ELR (cell line): ENCODE measurements at places on chromosomes 2 and 18.

DNA sequence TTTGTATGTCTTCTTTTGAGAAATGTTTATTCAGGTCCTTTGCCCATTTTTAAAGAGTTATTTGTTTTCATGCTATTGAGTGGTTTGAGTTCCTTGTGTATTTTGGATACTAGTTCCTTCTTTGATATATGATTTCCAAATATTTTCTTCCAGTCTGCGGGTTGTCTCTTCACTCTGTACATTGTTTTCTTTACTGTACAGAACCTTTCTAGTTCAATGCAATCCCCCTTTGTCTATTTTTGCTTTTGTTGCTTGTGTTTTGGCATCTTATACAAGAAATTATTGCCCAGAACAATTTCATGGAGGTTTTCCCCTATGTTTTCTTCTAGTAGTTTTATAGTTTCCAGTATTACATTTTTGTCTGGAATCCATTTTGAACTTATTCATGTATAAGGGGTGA lies 62.5 kb upstream of the ACVR1C start:
- no peak for DNase-seq

- DNase-seq, result no peak
Measured at GRCh38 chr18:10101729-10102128, 187.9 kb downstream of the VAPA start.

DNA sequence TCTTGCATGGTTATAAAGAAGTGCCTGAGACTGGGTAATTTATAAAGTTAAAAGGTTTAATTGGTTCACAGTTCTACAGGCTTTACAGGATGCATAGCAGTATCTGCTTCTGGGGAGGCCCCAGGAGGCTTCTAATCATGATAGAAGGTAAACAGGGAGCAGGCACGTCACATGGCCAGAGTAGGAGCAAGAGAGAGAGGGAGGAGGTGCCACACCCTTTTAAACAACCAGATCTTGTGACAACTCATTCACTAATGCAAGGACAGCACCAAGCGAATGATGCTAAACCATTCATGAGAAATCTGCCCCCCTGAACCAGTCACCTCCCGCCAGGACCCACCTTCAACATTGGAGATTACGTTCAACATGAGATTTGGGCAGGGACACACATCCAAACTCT lies 141.1 kb downstream of the EN1 start:
- no peak for DNase-seq

GRCh38 chr2:172226244-172227061 lies 123.8 kb upstream of the DLX2 start:
- no peak for DNase-seq

DNA sequence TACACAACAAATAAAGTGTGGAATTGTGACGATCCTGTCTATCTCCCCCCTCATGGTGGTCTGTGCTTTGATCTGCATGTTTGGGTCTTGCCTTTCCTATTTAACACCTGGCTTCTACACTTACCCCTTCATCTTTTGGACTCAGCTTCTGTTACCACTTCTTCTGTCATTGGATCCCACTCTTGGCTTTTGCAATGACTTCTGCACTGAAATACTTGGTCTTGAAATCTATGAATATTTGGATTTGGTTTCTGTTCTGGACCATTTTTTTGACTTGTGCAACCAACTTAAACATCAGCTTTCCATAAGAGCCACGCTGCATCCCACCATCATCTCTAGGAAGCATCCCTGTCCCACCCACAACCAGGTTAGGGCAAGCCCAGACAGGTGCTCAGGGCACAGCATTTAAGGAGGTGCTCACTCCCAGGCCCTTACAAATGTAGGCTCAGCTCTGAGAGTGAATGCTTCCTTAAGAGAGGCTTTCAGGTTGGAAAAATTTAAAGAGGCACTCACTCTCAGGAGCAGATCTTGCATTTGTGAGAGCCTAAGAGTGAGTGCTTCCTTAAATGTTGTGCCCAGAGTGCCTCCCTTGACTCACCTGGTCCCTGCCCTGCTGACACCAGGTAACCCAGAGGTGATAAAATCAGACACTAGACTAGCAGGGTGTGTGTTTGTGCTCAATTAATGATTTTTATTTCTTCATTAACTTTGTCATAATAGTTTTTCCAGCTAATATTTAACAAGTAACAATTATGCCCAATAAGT lies 124.5 kb upstream of the SH3BP4 start:
- DNase-seq, result no peak

- no peak for DNase-seq
Measured at GRCh38 chr2:171341394-171342066, 92.3 kb downstream of the METTL8 start.

GRCh38 chr2:43194121-43194869 lies 32.1 kb downstream of the ZFP36L2 start:
- DNase-seq, result no peak

DNA sequence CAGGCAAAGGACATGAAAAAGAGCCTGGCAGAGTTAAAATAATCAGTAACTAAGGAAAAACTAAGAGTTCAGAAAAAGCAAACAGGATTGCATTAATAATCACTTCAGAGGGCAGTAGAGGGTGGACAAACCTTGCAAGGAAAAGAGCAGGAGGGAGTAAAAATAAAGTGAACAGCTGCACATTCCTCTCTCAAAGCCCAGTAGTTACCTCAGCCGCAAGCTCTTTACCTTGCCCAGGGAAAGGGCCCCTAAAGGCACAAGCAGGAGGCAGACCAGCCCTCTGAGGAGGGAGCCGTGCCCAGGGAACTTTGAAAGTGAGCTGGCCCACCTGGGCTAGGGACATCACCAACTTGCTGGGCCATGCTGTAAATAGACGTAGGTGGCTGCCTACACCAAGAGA lies 196.9 kb downstream of the C1D start:
- DNase-seq, result no peak

GRCh38 chr18:69820538-69820937 lies 127.1 kb downstream of the CD226 start:
- DNase-seq, result no peak

DNA sequence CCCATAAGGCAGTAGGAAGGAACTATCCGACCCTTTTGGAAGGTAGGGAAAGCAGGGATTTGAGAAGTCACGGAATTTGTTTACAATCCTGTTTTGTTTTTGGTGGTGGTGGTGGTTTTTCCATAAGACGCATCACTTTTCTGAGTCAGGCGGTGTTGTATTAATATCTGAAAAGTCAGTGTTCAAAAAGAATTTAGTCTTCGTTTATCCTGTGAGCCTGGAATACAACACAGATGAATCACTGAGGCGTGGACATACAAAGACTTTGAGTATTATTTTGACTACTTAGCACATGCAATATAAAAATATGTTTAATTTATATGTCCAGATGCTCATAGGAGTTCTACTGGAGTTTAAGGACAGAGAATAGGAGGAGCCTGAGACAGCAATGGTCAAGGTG lies 785 bp downstream of the ZNF892 start:
- peak; percentile 65 for DNase-seq

DNA sequence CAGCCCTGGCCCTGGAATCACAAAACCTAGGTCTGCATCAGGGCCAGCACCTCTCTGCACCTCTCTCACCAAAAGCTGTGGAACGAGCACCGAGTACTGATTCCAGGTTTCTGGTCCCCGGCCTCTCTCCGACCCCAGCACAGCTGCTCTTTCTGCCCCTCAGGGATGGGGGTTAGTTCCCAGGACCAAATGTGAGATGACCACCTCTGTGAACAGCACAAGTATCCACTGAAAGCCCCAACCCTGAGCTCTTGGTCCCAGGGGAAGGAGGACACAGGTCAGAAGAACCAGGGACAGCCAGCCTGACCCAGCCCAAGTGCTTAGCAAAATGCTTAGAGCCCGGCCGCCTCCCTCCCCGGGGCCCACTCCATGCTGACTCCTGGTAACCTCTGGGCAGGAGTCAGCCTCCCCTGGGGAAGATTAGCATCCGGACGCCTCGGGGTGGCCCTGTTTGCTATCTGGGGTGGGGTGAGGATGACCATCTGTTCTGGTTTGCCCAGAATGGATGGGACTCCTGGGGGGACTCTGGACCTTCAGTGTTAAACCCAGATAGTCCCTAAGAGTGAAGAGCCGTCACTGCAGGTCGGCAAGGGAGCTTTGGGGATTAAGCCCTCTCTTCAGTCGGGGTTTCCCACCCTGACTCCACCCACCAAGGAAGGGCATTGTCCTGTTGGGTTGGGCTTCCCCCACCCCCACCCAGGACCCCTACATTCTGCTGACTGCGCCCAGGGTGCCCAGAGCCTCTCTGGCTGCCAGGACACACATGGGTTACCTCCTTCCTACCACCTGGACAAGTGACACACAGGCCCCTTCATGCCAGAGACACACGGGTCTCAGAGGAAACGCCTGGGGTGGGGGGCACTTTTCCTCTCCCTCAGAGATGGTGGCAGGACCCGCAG lies 9.4 kb upstream of the GPR55 start:
- DNase-seq, result no peak

- DNase-seq, result no peak
Measured at GRCh38 chr2:102460467-102460866, 12.6 kb upstream of the SLC9A4 start.

DNA sequence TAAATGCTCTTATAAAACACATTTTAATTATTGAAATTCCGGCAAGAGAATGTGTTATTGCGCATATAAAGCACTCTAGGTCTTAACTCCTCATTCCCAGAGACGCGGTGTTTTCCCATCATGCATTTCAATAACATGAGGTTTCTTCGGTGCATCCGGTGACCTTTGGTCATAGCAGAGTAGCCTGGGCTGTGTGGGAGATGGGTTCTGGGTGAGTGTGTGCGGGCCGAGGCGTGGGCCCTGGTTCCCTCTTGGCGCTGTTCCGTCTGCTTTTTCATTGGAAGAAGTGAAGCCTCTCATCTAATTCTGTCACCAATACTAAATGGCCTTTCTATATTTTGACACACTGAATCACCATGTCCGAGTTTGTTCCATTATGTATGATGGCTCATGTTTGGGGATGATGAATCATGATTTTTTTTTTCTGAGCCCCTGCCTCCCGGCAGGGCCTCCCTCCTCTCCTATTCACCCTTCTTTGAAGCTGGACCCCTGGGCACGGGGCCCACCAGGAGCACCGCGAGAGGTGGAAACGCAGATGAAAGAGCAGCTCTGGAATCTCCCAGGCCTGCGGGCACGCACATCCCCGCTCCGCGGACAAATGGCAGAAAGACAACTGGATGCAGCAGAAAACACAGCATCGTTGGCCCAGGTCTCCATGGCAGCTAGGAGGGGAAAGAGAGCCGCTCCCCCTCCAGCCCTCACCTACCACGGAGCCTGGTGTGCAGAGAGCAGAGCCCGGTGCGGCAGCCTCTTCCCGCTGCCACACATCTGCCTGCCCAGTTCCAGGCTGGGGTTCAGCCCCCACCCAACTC lies 85.8 kb upstream of the HPCAL1 start:
- peak; percentile 20 for DNase-seq

DNA sequence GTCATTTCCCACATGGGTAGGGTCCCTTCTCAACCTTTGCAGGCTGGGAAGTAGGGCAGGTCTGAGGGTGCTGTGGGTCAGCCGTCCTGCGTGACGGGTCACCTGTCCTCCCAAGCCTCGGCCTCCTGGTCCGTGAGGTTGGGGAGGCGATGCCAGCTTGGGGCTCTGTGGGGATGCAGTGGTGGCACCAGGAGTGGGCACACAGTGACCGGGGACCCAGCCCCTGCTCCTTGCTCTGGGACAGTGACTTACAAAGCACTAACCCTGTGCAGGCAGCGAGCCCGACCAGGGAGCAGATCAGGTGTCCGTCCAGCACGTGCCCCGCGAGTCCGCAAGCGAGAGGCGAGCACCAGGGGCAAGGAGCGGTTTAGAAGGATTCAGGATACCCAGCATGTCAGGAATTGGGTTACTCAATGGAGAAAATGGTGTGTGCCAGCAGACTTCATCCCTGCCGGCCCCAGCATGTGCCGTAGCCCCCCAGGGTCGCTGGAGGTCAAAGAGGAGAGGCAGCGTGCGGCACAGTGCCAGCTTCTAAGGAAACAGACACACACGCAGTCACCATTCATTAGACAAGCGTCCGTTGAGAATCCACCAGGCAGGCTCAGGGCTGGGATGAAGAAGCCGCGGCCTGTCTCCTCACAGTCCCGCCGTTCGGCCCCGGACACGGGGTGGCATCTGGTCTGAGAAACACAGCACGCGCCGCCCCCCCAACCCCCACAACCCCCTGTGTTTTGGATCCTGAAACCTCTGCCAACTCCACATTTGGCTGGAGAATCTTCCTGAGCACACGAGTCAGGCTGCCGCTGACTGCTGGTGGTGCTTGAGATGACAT lies 11.7 kb downstream of the COLEC11 start:
- DNase-seq, result no peak

DNA sequence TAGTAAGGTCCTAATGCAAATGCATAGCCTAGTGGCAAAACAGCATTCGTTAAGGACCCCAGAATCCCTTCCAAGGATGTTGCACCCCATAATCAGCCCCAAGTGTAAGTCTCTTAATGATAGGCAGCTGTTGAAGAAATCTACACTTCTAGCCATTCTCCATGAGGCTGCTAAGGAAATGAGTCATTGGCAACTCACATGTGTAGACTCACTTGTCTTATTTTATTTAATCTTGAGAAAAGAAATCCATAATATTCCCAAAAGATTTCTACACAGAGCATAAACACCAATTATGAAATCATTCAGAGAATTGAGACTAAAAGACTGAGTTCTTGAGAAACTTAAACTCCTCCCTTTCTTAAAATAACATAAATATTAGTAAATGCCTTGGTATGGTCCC lies 52.4 kb downstream of the AKAIN1 start:
- DNase-seq, result no peak

DNA sequence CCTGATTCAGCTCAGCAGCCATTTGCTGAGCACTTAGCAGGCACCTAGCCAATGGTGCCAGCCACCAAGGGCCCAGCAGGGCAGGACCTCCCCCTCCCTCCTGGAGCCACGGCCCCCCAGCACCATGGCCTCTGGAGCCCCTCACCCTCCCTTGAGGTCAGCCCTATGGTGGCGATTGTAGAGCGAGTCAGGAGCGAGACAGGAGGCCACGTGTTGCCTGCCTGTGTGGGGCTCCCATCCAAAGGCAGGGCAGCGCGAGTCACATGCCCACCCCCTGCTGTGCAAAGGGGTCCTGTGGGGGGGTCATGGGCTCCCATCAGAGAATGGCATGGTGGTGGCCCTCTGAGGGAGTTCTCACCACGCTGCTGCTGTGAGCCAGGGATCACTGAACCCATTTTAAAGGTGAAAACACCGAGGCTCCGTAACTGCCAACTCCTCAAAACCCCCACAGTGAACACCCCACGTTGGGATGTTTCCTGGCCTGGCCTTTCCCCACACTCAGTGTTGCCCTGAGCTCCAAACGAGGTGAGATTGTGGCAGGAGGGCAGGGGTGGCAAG lies 35.6 kb downstream of the RAMP1 start:
- DNase-seq, result no peak

DNA sequence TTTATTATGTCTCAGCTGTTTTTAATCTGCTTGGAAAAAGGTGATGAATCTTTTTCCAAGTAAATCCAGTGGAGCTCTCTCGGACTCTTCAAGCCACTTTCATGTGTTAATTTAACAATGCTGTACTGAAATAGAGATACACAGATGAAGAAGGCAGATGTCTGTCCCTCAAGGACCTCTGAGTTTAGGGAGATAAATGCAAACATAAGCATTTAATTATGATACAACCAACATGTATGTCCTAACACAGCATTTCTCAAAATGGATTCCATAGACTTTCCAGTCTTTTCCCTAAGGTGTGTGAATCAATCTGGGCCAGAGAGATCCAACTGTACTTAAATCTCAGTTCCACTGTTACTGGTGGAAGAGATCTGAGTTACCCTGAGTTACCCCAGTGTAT lies 262.4 kb downstream of the RND3 start:
- DNase-seq, result no peak
